RCC 7860 (cell line): ENCODE measurements at places on chromosomes 5 and 9.

DNA sequence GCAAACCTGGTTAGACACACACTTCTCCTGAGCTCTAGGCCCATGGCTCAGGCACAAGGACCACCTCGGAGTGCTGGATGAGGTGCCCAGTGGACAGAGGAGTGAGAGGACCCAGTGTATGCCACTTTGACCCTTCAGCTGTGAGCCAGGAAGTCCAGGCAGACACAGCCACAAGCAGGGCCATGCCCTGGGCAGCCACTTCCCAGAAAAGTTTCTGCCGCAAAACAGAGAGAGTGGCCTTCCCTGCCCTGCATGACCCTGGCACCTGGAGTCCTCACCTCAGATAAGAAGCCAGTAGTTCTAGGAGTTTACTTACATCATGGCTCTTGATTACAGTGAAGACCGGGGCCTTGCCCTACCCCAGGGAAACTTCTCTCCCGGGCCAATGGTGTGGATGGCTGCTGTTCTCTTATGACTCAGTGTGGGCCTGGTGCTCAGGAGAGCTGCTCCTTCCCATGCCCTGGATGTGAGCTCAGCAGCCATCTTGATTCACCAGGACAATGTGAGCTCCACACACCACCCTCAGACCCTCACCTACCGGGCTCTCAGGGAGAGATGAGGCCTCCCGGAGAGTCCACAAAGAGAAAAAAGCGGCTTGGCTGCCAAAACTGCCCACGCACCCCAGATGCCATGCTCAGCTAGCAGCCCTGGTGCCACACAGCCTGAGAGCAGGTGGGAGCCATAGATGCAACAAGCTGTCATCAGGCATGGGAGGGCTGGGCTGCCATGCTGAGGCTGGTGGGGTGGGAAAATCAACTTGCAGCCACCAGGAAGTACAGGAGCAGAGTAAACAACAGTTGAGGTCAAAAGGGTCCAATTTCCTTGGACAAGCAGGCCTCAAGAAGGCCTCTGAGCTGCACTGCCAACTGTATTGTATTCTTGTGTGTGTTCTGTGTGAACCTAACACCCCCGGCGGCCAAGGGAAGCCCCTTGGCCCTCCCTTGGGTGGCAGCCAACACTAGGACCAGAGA lies 11.7 kb upstream of the IRF1 start:
- DNase-seq = no peak

DNA sequence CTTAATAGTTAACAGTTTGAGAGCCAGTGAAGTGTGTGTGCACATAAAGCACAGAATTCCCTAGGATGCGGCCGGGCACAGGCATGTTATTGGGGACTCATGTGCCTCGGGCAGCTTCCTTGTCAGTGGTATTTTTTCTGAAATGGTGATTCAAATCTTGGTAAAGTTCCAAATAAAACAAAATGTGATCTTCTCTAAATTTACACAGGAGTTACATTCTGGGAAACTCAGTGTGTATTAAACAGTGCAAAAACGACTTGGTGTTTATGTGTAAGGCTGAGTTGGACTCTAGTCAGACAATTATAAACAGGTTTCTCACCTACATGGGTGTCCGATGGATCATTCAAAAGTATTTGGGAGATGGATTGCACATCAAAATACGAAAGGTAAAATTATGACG lies 48.9 kb downstream of the BOD1 start:
- no peak for DNase-seq

- DNase-seq = no peak
Observed at GRCh38 chr9:3277200-3277599, 248.6 kb downstream of the RFX3 start.

DNA sequence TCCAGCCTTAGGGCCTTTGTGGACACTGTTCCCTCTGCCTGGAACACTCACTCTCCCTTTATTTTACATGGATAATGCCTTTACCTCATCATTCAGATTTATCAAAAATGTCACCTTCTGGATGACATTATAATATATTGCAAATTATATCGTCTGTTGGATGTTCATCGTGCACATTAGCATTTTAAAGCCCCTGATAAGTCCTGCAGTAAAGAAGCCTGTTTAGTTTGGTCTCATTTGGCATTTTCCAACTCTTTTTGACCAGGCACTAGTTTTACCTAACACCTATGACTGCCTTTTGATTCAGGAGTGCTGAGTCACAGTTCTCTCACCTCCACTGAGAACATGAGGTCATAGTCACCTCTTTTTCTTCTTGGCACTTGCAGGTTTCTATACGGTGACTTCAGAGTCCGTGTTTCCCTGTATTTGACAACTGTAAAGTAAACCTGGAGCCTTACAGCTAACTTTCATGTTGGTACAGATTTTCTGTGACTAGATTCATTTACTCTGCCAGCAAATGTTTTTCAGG lies 57.7 kb upstream of the STC2 start:
- DNase-seq = no peak

DNA sequence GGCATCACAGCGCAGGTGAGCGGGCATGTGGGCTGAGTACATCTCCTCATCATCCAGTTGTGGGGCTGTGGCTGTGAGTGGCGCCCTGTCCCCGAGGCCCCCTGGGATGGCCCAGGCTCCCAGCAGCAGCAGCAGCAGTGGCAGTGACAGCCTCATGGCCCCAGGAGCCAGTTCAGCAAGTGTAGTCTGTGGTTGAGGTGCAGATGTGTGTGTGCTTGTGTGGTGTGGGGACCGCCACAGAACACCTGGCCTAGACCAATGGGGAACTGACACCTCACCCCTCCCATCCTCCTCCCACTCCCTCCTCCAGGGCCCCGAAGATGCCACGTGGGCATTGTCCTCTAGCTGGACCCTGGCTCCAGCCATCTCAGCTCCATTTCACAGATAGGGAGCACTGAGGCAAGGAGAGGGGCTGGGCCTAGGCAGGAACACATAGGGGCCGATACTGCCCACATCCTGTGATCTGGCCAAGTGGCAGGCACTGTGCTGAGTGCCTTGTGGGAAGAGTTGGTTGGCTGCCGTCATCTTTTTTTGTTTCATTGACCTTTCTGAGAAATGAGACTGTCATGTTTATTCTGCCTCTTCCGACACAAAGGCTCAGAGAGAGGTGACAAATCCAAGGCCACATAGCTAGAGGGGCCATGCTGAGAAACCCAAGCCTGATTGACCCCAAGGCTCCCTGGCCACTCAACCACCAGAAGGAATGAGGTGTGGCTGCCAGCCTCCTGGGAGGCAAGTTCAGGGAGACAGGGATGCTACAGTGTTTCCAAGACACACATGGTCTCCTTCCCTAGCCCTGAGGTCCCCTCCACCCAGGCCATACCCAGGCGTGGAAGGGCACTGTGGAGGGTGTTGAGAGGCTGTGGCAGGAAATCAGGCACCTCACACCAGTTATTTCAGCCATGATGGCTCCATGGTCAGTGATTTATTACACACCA lies at the start of gene MZB1:
TSS of gene MZB1 (minus strand) at position 213 of the 938 bp plus-strand sequence. CDS start at position 156, 57 bp downstream.
- no peak for DNase-seq

DNA sequence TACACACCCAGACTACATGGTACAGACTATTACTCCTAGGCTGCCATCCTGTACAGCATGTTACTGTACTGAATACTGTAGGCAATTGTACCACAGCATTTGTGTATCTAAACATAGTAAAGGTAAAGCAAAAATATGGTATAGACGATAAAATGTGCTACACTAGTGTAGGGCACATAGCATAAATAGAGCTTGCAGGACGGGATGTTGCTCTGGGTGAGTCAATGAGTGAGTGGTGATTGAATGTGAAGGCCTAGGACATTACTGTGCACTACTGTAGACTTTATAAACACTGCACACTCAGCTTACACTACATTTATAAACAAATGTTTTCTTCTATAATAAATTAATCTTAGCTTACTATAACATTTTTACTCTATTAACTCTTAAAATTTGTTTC lies 25.6 kb downstream of the ANKRD55 start:
- no peak for DNase-seq

- DNase-seq = no peak
Observed at GRCh38 chr5:139194486-139194885, 3.7 kb downstream of the SIL1 start.

DNA sequence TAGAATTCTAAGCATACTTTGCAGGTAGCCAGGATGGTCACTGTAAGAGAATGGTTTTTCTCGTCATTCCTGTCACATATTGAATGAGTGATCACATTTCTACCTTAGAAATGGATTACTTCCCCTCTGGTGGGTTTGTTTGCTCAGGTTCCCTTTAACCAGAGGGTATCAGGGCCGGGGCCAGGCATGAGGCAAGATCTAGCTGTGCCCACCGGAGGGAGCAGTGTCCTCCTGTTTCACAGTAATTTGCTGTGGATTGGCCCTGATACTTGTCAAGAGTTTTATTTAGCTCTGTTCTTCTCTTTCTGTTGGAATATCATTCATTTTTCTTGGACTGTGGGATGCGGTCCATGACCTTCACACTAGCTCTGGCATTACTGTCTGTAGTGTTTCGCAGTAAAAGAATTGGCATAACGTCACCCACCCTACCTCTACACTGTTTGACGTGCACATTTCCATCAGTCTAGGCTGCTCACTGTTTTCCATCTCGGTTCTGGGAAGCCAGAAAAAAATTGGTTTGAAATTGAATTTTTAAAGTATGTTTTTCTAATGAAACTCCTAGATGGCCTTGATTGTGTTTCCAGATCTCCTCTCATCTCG lies 42.4 kb upstream of the ZBED3 start:
- DNase-seq = no peak

DNA sequence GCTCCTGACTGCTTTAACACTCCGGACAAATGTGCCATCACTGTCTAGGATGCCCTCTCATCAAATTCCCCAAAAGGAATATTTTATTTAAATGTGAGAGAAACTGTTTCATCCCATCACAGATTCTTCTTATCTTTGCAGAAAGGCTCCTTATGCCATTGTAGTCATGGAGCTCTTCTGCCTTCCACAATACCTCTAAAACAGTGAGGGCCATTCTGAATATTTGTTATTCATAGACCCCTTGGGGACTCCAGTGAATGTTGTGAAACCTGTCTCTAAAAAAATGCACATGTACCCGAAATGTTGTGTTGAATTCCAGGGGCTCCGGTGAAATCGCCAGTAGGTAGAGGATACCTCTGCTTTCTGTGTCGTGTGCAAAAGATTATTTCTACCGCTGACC lies 176.9 kb downstream of the RORB start:
- no peak for DNase-seq

DNA sequence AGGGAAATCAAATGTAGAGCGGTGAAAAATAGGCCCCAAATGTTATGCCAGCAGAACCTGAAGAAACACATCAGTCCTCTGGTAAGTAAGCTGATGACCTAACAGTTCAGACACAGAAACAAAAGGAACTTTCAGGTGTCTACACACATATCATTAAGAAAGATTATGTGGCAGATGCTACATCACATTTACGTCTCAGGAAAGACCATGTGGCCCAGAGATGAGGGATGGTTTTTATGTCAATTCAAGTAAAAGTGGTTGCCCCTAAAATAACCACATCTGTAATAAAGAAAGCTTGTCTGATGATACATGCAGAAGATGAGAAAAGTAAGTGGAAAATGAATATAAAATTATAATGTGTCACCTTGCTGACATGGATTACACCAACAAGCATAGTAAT lies 31.4 kb downstream of the GNAQ start:
- no peak for DNase-seq

DNA sequence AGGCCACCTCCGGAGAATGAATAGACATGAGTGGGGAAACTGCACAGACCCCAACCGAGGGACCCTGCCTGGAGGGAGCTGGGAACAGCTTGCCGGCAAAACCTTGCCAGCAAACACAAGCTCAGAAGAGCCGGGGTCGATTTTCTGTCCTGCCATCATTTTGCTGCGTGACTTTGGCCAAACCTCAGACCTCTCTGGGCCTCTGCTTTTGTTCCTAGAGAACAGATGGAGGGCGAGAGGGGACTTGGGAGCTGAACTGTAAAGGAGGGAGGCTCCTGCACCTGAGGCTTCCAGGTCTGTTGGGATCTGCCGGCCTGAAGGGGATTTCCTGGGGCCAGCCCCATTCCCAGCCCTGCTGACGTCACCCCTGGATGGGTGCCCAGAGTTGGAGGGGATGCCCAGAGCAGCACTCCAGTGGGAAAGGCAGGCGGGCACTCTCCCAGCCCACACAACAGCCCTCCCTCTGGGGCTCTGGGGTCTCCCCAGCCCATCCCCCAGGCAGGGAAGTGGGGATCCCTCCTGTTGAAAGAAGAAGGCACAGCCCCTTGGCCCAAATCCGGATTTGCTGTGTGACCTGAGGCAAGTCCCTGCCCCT lies 40.4 kb upstream of the SYNPO start:
- DNase-seq = peak; percentile 72

DNA sequence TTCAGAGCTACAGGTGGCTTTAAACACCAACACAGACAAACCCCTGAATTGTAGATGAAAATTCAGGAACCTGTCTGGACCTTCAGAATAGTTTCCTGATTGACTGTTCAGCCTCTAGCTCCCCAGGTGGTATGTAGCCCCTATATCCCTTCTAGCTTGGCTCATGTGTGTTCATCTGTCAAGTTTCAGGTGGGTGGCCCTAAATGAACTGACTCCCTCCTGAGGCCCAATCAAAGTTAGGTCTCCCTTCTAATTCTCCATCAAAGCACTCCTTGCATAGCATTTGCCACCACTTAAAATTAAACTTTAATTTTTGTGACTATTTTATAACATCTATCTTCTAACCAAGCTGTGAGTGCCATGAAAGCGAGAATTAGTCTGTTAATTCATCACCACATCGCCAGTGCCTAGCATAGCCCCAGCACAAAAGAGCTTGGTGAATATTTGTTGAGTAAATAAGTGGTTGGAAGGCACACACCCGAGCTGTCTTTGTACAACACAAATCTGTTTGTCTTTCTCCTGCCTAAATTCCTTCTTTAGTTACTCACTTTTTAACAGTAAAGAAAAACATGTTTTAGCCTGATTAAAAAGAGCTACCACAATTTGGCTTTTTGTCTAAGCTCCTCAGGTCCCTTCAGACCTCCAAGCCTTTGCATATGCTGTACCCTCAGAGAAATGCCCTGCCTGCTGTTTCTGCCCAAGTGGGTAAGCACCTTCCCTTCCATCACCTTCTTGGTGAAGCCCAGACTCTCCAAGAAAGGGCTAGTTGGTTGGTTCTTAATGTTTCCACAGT lies 138.1 kb upstream of the HMHB1 start:
- no peak for DNase-seq

GRCh38 chr9:82457298-82457697 lies 468.7 kb downstream of the SPATA31D1 start:
- DNase-seq = no peak

- DNase-seq = no peak
Observed at GRCh38 chr9:113989017-113989713, 88.9 kb downstream of the AMBP start.

DNA sequence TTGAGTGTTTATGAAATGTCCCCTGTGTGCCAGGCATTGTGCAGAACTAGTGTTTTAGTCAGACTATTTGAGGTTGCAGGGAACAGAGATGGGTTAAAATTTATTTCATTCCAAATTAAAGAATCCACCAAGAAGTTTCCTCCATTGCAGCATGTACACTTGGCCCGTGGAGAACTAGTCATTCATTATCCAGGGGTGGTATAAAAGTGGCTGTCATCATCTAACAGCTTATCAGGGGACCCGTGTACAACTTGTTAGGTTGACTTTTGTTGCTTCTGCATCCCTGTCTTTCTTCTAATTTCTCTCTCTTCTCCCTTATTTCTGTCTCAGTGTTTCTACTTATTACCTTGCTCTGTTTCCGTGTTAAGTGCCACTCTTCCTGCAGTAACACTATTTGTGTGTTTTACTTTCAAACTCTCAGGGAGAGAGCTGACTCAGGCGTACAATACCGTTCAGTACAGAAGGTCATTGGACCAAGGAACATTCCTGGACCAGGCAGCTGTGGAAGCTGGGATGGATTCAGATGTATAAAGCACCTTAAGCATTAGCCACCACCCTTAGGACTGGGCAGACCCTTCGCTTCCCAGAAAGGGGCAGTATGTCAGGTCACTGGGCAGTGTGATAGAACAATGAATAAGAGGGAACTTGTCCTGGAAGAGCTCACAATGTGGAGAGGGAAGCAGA lies 36.1 kb downstream of the MAP3K1 start:
- peak; percentile 39 for DNase-seq
